ENCODE measurements at places on chromosomes 12 and 14.
A peak's percentile ranks its signal among the peaks of the same experiment; 100 is the strongest.

GRCh38 chr12:2813214-2814185 is 1.0 kb downstream of the ITFG2 start:
- DNase-seq = no peak

DNA sequence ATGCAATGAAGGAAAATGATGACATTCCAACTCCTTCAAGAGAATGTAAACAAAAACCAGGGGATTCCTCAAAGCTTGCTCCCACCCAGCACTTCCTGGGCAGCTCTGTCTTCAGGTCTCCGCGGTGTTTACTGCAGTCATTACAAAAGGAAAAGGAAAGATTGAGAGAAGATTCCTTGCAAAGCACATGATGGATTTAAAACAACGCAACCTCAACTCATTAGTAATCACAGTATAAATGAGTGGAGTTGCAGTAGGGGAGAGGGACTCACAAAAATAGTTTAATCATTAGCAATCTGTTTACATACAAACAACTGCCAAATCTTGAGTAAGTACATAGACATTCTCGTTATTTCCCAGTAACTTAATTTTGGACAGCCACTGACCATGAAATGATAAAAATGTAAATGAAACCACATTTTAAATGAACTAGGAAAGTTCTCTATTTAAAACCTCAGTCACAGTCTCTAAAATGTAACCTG is 49.7 kb upstream of the OVCH1 start:
- DNase-seq = no peak

DNA sequence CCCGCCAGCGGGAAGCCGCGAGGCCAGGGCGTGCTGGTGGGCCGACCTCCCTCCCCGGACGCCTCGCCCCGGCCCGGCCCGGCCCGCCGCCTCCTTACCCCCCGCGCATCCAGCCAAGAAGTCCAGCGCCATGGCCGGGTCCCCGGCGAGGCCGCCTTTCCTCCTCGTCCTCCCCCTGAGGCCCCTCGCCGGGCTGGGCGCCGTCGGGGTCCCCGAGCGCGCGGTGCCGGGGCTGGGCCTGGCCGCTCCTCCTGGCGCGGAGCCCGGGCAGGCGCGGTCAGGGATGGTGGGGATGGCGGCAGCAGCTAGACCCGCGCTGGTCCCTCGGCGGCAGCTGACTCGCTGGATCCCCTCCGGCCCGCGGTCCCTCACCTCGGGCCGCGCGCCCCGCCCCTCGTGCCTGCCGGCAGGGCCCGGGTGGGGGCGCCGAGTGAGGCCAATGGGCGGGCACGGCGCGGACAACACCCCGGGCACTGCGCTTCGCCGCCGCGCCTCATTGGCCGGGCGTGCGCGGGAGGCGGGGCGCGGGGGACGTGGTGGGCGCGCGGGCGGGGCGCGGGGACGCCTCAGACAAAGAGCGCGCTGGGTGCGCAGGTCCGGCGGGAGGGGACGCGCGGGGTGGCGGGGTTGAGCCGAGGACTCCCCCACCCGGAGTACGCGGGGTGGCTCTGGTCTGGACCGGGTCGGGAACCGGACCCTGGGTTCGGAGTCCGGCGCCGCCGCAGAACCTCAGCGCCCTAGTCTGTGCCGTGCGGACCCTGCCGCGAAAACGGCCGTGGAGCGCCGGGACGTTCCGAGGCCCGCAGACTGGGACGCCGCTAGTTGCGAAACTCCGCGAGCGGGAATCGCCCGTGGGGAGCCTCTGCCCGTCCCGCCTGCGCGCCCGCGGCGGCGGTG is at the start of gene SLC25A29:
SLC25A29 (minus strand) TSS at position 344 of the 897 bp plus-strand sequence; CDS start at position 132, 212 bp downstream.
- peak; percentile 91 for DNase-seq

GRCh38 chr12:11664101-11664500 is 14.6 kb downstream of the ETV6 start:
- DNase-seq = no peak

- DNase-seq = no peak
These were observed 48.3 kb upstream of the KICS2 start for GRCh38 chr12:64270411-64270810.

GRCh38 chr12:9794484-9795093 is 32.7 kb upstream of the KLRF1 start:
- DNase-seq = no peak

DNA sequence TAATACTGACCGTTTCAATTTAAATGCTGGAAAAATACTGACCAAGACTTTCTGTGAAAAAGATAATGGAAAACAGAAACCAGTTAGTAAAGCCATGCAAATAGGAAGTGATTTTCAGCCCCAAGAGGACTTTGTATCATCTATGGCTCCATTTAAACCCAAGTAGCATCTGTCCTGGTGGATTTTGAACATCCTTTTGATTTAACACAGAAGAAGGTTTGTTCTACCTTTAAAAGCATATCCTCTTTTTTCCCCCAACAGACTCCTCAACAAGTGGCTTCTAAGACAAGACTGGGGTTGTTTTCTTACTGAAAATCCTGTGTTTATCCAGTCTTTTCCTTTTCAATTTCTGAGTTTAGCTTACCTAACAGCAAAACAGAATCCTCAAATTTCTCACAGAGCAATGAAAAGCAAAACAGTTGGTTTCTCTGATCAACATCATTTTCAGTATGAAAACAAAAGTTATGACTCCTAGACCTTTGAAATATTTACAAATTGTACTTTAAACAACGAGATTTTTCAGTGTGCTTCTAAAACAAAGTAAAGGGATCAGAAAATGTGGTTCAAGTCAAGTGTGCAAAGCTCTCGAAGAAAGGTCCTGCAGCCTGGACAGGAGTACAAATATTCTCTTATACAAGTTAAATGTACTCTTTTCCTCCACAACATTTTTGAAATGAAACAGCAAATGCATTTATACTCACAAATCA is 2.9 kb downstream of the PHLDA1 start:
- no peak for DNase-seq

DNA sequence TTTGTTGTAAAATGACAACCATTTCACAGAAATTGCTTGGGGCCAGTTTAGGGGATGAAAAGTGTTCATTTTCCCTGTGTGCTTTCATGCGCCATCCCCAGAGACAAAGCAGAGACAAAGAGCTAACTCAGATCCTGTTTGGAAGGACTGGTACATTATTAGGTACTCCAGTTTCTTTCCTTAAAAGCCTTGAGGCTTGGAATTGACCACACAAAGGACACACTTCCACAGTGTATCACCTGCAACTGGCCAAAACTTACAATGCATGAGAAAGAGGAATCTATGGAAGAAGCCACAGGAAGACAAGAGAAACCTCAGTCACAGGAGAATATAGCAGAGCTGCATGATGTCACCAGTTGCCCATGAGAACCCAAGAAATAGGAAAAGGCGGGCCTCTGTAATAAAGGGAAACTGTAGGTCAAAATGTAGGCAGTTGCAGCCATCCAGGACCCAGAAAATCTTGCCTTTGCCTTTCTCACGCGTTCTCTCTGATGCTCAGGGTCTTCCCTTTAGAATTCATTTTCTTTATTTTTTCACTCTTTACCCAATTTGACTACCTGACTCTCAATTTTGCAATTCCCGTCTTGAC is 339.0 kb downstream of the RMST start:
- no peak for DNase-seq

GRCh38 chr12:87952850-87953249 is 76.4 kb downstream of the C12orf50 start:
- no peak for DNase-seq

DNA sequence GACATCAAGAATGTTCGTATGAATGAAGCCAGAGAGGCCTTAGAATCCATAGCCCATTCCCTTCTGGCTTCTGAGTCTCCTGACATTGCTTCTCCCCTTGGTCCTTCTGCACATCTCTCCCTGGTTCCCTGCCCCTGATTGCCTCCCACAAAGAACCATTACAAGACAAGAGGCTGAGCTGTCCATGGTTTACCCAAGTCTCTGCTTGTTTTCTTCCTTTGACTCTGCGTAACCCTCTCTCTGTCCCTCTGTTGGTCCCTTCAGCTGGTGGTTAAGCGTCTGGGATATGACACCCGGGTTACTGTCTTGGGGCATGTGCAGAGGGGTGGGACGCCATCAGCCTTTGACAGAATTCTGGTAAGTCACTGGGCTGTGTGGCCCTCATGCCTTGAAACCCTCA is 15.9 kb downstream of the PFKM start:
- no peak for DNase-seq

DNA sequence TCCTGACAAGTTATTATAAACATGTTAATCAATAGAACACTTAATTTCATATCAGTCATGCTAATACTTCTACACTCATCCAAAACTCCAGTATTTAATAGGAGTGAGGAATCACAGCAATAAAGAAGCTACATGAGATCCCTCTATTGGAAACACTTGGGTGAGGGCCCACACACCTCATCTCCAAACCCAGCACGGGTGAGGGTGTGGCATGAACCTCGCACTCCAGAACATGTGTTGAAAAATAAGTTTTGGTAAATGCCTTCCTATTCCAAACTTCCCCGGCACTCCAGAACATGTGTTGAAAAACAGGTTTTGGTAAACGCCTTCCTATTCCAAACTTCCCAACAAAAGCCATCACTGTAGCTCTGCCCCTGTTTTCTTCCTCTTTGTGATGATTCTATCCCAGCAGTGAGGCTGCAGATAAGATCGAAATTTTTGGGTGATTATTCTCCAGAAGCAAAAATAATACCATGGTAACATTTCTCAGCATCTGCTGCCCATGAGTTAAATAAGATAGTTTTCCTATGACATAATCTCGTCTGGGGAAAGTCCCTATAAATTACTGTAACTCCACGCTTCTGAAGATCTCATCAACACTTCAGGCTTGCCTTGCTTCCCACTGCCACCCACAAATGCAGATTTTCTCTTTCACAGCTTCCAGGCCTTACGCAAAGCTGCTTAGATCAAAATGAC is 24.4 kb upstream of the PTPRB start:
- DNase-seq = no peak

GRCh38 chr12:63787306-63787705 is 7.6 kb downstream of the RXYLT1 start:
- DNase-seq = no peak

GRCh38 chr14:67285876-67286452 is 44.7 kb downstream of the PALS1 start:
- DNase-seq = no peak

DNA sequence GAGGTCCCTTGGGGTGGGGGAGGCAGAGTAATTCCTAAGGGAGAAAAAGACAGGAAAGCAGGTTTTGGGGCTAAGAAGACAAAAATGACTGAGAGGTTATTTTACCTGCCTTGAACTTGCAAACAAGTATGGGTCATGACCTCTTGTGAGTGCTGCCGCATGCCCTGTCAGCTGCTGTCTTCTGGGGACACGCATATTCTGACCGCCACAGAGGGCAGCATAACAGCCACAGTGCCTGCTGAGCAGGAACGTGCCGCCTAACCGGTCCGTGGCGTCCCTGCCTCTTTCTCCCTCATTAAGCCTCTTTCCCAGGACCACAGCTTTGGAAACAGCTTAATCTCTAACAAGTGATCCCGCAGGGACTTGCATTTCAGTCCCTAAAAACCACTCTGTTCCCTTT is 51.3 kb upstream of the KCNA1 start:
- no peak for DNase-seq

GRCh38 chr14:56887216-56887615 is 76.9 kb upstream of the OTX2 start:
- no peak for DNase-seq

DNA sequence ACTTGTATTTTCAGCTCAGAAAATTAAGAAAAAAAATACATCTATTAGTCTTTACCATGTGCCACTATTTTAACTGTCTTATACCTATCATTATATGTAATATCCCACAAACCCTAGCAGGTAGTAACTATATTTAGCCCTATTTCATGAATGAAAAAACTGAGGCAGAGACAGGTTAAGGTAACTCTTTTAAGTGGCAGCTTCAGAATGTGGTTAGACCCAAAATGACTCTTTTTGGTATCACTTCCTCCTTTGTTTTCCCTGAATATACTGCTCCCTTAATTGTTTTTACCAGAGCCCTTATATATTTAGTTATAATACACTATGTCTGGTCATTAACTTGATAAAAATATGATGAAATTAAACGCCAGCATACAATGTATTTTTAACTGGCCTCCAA is 235.6 kb upstream of the RPL10L start:
- DNase-seq = no peak

GRCh38 chr12:95857156-95857555 is 1.6 kb upstream of the SNRPF start:
- no peak for DNase-seq

DNA sequence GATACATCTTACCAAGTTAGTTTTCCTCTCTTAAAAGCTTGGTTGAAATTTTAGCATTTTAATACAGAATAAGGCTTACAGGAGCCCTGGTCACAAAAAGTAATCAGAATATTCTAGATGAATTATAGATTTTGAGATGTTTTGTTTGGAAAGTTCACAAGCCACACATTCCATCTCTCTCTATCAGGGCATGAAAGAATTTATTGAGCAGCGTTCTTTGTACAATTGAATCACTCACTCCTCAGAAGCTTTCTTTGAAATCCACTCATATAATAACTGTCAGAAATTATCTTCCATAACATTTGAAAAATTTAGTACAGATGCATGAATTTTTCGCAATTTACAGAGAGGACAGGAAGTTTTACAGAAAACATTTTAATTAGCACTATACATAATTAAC is 938.6 kb upstream of the MDGA2 start:
- no peak for DNase-seq

DNA sequence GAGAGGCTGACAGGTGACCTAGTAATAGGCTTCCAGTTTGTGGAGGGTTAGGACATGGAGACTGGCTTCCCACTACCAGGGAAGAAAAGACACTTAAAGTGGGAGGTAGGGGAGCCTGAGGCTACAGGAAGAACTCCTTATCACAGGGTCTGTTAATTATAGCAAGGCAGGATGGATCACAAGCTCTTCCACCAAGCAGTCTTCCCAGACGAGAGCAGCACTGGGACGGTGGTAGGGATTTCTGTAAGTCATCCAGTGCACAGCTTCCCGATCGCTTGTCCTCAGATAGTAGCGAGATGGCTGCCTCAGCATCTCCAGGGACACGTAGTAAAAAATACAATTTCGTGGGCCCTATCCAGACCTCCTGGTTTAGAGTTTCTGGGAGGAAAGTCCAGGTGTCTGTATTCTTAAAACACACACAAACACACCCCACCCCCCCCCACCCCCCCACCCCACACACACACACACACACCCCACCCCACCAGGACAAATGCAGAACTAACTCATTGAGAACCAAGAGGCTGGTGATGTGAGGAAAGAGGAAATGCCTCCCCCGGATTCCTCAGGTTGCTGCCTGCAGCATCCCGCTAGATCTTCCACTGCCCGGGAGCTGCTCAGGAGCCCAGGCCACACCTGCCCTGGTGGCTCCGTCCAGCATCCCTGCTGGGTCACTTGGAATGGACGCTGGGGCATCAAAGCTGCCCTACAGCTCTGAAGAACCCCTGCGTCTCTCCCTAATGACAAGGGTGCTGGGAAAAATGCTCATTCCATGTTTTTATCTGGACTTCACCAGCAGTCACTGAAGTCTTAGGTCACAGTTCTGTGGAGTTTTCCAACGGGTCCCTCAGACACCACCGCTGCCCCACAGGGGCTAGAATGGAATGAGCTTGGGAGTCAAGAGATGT is 307.2 kb downstream of the CACNA1C start:
- peak; percentile 51 for DNase-seq

DNA sequence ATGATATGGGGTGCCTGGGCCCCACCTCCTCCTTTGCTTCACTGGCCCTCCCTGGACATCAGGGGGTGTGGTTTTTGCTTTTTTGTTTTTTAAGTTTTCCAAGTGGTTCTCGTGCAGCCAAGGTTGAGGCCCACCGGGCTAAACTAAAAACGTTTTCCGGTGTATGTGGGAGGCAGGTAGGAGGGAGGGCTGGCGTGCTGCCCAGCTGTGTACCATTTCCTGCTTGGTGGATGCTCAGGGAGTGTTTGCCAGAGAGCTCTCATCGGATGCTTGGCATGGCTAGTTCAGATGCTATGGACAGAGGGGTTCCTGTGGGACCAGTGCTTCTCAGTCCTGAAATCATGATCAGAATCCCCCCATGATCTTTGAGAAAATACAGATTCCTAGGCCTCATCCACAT is 246.4 kb downstream of the CACNA1C start:
- DNase-seq = no peak

GRCh38 chr12:110165540-110166159 is 41.5 kb downstream of the IFT81 start:
- DNase-seq = no peak

All from left forelimb (tissue), 1 donor.